ENCODE measurements at places on chromosomes 6 and 20.

DNA sequence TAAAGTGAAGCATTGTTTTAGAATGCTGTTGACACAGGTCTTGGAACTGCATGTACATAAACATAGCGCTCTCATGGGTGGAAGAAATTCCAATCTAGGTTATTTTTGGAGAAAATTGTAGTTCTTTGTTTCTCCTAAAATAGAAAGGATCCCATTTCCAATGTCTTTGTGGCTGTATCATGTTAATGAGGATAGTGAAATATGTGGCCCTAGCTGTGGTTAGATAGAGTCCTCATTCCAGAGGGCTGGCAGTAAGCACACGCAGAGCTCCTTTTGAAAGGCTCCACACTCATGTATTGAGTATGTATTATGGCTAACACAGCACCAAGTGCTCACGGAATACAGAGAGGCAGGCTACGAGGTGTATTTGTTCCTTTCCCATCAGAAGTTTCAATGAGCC lies 60.9 kb downstream of the SNRNP48 start:
- DNase-seq = no peak

DNA sequence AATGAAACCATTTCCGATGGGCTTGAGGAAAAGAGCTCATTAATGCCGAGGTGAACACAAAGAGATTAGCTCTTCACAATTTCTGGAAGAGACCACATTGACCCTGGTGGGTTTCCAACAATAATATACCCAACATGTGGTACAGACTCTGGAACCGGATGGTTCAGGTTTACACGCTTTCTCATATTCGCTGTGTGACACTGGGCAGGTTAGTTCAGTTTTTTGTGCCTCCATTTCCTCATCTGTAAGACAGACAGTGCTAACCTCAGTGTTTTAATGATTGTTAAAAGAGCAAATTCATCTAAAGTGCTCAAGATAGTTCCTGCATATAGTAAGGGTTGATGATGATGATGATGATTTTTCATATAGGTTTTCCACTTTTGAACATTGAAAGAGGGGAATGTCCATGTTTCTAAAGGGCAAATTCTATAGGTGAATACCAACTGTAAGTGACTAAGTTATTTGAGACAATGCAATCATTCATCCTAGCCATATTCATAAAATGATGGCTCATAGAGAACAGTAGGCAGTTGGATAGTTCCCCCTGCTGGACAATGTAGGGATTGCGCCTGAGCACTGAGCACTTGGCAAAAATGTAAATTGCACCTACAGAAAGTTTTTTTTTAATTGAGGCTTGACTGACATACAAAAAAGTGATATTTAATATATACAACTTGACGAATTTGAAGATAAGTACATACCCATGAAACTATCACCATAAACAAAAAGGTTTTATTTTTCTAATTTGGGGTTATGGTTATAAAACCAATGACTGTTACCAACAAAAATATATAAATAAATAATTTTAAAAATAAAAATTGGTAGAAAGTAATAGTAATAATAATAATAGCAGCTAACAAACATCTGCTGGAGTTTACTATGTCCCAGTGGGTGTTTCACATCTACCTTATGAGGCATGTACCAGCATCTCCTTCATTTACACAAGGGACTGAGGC lies 2.1 kb upstream of the PERP start:
- DNase-seq = no peak

DNA sequence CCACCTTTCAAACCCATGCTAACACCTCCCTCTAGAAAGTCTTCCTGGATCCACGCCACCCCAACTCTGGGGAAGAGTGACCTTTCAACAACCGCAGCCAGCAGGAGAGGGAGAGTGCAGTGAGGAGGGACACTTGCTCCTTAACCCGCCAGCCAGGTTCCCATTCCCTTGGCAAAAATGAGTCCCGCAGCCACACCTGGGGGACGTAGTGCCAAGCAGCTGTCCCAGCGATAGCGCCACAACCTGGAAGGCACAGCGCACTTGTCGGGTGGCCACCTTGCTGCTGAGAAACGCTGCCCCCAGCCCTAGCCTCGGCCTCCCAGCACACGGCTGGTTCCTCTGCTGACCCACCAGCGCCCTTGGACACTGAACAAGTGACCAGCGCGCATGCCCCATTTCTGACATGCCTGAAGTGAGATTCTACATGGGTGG lies 119.3 kb downstream of the JPH2 start:
- DNase-seq = no peak

- DNase-seq = no peak
Measured at GRCh38 chr20:50686821-50687220, 4.5 kb downstream of the RIPOR3 start.

DNA sequence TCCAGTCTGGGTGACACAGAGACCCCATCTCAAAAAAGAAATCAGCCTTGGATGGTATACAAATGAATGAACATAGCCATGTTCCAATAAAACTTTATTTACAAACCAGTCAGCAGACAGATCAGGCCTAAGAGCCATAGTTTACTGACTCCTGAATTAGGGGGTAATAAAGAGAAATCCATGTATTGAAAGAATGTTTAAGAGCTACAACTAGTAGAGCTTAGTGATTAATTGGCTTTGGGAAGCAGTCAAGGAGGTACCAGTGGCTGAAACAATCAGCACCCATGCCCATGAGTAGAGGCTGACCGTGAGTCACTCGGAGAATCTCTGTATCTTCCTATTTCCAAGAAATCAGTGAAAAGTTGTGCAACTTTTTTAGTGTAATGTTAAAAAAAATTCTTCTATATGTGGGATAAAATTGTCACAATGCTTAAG lies 223.6 kb upstream of the RREB1 start:
- DNase-seq = no peak

DNA sequence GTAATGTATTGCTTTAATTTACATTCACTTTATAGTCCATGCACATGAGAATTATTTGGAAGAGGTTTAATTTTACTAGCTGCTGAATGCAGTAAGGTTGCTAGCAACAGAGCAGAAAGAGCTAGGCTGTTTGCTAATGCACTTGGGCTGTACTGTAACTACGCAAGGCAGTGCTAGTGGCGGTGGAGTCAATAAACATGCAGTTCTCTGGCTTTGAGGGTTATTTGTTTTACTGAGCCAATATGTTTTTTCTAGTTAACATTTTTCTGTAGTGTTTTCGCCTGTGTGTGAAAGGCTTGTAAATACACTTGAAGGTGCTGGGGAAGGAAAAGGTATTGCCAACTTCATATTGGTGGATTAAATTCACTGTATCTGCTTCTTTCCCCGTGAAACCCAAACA lies 112.8 kb downstream of the BTBD3 start:
- DNase-seq = no peak

DNA sequence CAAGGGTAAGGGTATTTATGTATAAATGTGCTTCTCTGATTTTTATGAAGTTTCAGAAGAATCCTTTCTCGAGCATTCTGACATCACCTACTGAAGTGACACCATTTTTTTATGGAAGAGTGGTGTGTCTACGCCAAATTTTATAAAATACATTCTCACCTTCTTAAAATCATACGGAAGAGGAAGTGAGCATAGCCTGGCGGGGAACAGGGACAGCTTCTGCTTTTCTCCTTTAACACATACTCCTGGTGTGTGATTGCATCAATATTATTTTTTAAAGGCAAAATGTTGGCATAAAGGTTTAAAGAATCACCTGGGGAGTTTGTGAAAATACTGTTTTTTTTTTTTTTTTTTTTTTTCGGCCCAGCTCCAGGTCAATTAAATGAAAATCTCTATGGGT lies 733.6 kb upstream of the MAN1A1 start:
- no peak for DNase-seq

DNA sequence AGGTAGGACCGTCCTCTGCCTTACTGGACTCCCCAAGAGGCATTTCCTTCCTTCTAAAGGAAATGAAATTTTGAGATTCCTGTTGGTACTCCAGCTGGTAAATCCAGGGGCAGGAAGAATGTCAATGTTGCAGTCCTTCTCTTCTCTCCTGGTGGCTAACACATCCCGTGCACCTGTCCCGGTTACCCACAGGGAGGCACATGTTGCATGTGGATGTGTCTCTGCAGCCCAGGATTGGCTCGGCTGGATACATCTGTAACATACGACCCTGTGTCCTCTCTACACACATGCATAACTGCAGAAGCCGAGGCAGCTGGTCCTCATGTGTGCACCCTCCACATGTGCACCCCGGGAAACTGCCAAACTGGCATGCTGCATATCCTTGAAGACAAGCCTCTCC lies 1.3 kb upstream of the LRFN2 start:
- DNase-seq = no peak

DNA sequence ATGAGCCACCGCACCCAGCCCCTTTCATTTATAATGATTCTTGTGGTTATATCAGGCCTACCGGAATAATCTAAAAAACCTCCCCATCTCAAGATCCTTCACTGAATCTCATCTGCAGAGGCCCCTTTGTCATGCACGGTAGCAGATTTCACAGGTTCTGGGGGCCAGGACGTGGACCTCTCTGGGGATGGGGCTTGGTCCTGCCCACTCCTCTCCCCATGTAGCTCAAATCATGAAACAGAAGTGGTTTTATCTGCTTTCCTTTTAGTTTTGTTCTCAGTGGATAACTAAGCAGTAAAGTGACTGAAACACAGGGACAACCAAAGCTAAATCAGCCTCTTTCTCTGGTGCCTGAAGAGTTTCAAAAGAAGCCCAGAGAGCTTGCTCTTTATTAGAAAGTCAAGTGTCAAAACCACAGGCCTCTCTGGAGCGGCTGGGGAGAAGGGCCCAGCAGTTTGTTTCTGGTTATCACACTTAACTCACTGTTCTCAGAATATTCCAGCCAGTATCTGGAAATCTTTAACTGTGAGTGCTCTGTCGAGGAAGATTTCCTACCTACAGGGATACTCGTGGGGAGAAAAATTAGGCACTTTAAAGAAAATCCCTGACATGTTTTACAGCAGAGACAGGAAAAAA lies 60.6 kb upstream of the FAM184A start:
- no peak for DNase-seq

DNA sequence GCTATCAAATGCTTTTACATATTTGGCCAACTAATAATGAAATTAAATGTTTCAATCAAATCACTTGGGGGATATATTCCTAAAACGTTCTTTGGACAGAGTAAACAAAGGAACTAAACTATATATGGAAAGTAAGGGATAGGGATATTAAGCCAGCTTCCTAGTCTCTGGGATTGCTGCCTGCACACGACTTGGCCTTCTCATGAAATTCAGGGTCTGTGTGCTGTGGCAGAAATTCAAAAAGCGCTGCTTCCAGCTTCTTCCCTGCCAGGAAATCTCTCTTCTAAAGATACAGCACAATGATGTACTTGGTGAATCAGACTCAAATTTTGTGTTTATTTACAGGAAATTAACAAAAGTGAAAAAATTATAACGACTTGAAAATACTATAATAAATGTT lies 206.3 kb upstream of the RAB32 start:
- DNase-seq = no peak

- DNase-seq = no peak
Measured at GRCh38 chr6:99871641-99872040, 122.4 kb downstream of the MCHR2 start.

GRCh38 chr20:47914792-47915191 lies 129.5 kb upstream of the SULF2 start:
- DNase-seq = no peak

- no peak for DNase-seq
Measured at GRCh38 chr20:57940868-57941522, 231.2 kb upstream of the PMEPA1 start.

DNA sequence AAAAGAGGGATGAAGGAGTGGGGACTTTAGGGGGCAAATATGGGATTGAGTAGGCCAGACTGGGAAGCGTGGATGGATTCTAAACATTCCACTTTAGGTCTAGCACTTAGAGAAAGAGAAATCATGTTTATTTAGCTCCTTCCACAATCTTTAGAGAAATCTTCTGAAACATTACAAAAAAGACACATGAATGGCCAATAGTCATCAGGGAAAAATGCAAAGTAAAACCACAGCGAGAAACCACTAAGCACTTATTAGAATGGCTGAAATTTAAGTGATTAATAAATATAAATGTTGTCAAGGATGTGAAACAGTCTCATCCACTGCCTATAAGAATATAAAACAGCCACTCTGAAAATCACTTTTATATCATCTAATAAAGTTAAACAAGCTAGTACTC lies 46.9 kb downstream of the HLA-A start:
- no peak for DNase-seq

- no peak for DNase-seq
Measured at GRCh38 chr20:40942775-40943174, 85.8 kb upstream of the TOP1 start.

DNA sequence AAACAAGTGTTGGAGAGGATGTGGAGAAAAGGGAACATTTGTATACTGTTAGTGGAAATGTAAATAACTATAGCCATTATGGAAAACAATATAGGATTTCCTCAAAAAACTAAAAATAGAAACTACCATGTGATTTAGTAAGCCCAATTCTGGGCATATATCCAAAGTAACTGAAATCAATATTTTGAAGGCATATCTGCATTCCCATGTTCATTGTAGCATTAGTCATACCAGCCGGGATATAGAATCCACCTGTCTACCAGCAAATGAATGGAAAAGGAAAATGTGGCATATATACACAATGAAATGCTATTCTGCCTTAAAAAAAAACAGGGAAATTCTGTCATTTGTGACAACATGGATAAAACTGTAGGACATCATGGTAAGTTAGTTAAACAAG lies 15.3 kb upstream of the C6orf58 start:
- DNase-seq = no peak

- DNase-seq = no peak
Measured at GRCh38 chr6:63272397-63272796, 47.4 kb downstream of the LGSN start.

- no peak for DNase-seq
Measured at GRCh38 chr6:37588735-37589108, 89.0 kb upstream of the CCDC167 start.

DNA sequence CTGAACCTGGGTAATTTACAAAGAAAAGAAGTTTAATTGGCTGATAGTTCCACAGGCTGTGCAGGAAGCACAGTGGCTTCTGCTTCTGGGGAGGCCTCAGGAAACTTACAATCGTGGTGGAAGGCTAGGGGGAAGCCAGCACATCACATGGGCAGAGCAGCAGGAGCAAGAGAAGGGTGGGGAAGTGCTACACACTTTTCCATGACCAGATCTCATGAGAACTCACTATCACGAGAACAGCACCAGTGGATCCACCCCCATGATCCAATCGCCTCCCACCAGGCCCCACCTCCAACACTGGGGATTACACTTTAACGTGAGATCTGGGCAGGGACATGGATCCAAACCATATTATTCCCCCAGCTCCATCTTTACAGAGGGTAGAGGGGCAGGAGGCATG lies 166.4 kb downstream of the NFATC2 start:
- no peak for DNase-seq

DNA sequence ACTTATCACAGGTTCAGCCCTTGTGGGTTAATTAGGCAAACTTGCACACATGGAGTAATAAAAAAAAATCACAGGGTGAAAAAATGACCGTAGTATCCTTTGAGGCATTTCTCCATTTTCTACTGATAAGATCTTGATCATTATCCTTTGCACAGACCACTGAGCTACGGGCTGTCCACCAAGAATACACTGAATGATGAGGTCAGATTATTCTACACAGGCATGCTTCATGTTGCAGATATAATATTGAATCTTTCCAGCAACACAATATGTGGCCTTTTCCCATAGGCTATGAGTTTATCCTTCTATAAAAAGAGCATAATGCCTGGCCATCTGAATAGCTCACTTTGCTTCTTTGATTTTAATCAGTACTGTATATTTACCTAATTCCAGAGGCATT lies 168.9 kb downstream of the FRK start:
- no peak for DNase-seq

GRCh38 chr6:119834418-119834817 lies 484.9 kb upstream of the MAN1A1 start:
- no peak for DNase-seq

Data from cortex of kidney (tissue), 1 donor.